ENCODE measurements at places on chromosomes 13 and 19. TPM values are rescaled to one million over a fixed set of nuclear protein-coding genes. Genes with fewer than 3 reads are reported as not detected.

DNA sequence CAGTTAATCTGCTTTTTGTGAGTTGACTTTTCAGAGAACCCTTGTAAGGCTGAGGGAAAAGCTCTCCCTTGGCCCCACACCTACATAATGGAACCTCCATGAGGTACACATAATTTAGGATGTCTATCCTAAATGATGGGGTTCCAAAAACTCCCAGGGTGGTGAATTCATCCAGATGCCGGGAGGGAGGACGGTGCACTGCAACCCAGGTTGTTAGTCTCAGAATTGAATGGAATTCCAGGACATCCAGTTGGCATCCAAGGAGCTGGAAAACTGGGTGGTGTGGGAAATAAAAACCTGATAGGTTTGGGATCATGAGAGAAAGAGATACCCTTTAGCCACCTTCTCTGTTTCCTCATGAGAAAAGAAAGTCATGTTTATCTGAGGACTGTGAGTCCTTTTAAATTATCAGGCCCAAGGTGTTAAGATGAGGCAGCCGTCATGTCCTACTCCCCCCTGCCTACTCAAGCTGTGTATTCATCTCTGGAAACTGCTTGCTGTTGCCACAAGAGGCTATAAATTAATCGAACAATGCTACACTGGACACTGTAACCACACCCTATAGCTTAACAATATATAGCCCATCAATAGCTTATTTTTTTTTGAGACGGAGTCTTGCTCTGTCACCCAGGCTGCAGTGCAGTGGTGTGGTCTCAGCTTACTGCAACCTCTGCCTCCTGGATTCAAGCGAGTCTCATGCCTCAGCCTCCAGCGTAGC, 49.5 kb downstream of the C13orf46 start:
- DNase-seq: no peak

GRCh38 chr13:41389580-41389979, 67.8 kb upstream of the RGCC start:
- no peak for DNase-seq

DNA sequence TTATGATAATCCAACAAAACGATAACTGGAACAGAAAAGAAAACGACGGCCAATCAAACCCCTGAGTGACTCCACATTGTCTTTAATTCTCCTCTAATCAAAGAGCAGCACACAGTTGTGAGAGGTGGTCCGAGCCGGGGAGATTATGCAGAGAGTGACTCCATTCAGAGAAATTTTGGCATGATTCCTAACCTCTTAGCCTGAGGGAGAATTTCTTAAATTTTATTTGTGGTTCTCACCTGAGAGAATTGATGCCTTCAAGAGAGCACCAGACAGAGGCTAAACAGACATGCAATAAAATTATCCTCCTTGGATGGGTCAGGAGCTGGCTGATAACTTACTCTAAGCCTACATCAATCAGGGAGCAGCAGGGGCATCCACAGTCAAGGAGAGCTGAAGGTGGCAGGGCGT, 310.0 kb upstream of the KLF12 start:
- peak; percentile 84 for DNase-seq

DNA sequence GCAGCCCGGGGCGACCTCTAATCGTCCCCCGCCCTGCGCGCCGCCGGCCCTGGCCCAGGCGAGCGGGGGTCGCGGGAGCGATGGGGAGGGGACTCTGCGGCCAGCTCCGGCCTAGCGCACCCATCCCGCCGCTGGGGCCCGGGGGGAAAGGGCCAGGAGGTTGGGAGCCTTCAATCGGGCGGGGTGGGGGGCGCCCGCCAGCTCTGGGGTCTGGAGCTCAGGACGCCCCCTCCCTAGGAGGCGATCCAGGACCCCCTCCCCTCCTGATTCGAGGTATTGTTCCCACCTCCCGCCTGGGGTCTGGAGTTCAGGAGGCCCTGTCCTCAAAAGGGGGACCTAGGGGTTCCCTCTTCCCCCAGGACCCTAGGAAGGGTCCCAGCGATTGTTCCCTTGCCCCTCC, 430 bp downstream of the ZNF358 start:
- DNase-seq: no peak

The PCDH20 gene
- not detected for total RNA-seq

- no peak for DNase-seq
Observed at GRCh38 chr19:39842693-39843435, 3.3 kb downstream of the FBL start.

DNA sequence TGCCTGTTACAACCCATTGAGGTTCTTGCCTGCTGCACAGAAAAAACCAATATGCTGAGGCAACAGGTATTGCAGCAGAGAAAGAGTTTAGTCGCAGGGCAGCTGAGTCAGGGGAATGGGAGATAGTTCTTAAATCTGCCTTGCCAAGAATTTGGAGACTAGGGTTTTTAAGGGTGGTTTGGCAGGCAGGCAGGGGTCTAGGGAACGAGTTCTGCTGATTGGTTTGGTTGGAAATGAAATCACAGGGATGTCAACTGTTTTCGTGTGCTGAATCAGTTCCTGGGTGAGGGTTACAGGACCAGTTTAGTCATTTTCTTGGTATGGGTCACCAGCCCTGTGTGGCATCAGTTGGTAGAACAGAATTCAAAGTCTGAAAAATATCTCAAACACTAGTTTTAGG, 36.6 kb downstream of the PDS5B start:
- DNase-seq: no peak

GRCh38 chr13:89310943-89311672, 1639.9 kb downstream of the SLITRK5 start:
- DNase-seq: no peak

DNA sequence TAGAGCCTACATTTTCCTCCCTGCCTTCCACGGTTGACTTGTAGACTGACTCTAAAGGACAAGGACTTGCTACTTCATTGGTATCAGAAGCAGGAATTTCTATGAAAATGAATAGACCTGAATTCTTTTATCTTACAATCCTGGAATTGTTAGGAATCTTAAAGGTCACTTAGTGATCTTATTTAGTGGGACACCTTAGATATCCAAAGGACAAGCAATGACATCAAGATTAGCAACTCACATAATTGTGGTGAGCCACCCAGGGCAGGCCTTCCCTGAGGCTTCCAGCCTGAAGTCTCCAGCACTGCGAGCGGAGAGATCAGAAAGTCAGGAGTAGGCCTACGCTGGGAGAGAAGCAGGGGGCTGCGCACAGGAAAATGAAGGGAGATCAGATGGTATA, 37.8 kb downstream of the KLF5 start:
- DNase-seq: no peak

DNA sequence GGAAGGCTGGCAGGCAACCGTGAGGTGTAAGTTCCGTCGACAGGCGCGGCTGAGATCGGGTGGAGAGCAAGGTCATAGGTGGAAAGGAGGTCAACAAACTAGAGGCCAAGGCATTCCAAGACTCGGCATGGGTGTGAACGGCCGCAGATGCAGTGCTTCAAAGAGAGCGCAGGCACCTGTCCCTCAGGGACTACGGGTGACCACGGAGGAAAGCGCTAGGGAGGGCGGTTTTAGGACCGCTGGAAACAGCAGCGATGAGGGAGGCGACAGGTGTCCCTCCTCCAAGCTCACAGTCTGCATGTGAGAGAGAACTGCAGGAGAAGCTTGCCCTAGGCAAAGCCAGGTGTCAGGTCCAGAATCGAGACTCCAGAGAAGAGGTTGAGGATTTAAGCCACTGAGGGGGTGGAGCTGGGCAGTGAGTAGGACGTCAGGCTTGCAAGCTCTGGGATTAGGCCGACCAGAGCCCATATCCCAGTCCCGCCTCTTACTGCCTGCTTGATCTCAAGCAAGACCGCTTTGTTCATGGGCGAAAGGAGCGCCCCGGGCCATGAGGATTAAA, 1.6 kb upstream of the MLNR start:
- no peak for DNase-seq

DNA sequence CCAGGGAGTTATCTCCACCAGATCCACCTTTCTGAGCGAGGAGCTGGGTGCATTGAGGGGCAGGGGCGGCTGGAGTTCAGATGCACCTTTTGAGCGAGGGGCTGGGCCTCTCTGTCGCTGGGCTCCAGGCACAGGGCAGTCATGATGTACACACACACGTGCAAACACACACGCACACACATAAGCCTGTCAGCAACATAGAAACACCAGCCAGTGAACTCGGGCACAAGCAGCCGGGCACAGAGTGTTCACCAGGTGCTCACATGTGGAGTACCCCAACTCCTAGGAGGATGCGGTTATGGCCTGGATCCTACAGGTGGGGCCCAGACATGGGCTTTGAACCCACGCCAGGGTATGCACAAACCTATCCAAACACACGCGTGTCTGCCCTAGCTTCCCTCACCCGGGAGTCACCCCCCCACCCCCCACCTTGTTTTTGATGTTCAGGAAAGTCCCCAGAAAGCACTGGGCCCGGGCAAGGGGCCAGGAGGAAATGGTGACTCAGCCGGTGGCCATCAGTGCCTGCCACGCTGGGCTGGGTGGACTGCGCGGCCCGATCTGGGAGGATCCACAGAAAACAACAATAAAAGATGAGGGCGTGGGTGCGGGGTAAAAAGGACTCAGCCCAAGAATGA, 13.3 kb downstream of the ARRDC2 start:
- peak; percentile 93 for DNase-seq

DNA sequence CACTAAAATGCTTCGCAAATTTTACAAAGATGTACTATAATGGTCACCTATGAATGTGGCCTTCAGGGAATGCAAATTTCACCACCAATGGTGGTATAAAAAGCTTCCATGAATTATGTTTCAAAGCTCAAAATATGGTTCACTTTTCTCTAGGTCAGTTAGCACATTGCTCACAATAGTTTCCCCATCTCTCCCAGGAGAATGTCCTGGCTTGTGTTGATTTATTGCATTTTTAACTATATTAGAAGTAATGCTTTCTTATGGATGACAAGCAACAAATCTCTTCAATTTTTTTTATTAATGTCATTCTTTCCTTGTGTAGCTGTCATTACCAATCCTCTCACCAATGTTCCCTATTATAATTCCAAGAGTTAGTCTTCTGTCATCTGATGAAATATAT, 621.2 kb downstream of the TBC1D4 start:
- no peak for DNase-seq

GRCh38 chr19:4969772-4970531, 1.0 kb downstream of the KDM4B start:
- DNase-seq: peak; percentile 51

DNA sequence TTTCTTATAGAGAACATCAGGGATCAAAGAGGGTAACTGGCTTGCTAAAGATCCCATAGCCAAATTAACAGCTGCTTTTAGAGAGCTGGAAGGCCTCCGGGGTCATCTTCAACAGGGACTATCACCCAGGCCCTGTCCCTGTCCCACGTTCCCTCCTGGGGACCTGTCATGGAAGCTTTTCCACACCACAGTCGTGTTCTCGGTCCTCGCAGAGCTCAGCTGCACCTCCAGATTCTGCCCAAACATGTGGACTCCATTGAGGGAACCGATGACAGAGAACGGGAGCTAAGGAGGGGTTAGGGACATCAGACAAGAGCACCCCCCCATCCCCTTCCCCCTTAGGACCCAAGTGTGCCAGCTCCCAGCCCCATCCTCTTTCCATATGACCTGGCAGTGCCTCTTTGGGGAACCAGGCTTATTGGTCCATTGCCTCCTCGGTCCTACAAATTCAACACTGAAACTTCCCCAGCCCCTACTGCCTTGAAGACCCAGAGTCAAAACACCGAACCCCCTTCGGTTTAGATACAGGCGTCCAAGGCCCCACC, 568 bp downstream of the FUZ start:
- no peak for DNase-seq

GRCh38 chr13:44271915-44272341, 101.7 kb upstream of the SERP2 start:
- no peak for DNase-seq

The PLIN5 gene
- not detected for total RNA-seq

The FAM83E gene
- 0.89 TPM for total RNA-seq

DNA sequence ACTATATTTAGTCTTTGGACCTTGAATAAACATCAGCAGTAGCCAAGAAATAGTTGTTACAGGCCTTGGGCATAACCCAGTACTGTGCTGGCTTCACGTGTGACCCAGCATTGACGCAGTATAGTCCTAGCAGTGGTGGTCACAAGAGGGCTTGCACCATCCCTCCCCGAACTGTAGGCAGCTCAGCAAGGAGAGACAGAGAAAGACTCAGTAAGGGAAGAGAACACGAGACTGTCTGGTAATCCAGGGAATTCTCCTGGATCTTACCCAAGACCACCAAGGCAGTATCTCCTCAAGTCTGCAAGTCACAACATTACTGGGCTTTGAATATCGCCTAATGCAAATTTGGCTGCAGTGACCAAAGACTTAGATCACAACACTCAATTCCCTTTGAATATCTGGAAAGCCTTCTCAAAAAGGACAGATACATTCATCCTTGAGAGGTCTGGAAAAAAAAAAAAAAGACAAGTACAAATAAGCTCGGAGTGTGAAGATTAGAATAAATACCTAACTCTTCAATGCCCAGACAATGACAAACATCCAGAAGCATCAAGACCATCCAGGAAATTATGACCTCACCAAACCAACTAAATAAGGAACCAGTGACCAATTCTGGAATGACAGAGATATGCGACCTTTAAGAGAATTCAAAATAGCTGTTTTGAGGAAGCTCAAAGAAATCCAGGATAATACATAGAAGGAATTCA, 39.7 kb downstream of the CAB39L start:
- DNase-seq: no peak

- DNase-seq: no peak
Observed at GRCh38 chr13:73082895-73083294, 24.1 kb downstream of the KLF5 start.

The GPI gene
- 201 TPM for total RNA-seq

DNA sequence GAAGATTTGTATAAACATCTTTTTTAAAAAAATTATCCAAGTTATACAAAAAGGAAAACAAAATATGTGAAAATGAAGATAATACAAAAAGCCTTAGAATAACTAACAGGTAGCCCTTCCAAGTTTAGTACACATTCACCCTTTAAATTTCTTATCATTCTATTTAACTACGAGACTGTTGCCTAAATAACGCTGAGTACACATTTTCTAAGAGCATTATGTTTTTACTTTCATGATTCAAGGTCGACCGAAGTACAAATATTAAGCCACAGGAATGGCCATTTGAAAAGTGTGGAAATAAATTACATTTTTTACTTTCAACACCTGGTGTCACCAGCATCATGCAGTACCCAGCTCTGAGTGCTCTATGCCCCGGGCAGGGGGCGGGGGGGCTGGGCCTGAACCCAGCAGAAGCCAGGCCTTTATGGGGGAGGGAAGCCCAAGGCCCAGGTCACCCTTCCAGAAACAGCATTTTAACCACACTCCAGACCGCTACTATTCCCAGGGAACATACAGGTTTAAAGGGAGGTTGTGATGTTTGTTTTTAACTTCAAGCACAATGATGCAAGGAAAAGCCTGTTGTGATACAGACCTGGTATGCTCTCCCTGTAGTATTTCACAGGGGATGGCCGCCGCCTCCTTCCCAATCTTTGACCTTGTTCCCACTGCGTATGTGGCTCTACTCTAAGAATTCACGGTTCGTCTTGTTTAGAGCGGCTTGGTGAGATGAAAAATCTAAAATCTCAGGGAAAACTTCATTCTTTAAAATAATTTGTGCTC, 24.0 kb downstream of the GGACT start:
- DNase-seq: no peak

- DNase-seq: peak; percentile 55
Observed at GRCh38 chr19:11737964-11738745, 591 bp downstream of the ZNF823 start.

The SULT2A1 gene
- not detected for total RNA-seq

GRCh38 chr19:21423057-21424041, 26.4 kb downstream of the ZNF493 start:
- DNase-seq: no peak
